Stimulated activated CD4-positive, alpha-beta T cell treated with anti-CD3 and anti-CD28 coated beads, Interleukin-12 subunit alpha, Interleukin-12 subunit beta, amount 100 ng/mL, for 24 hours (primary cell): ENCODE measurements at places on chromosomes 4 and X.
A peak's percentile ranks its signal among the peaks of the same experiment; 100 is the strongest.

DNA sequence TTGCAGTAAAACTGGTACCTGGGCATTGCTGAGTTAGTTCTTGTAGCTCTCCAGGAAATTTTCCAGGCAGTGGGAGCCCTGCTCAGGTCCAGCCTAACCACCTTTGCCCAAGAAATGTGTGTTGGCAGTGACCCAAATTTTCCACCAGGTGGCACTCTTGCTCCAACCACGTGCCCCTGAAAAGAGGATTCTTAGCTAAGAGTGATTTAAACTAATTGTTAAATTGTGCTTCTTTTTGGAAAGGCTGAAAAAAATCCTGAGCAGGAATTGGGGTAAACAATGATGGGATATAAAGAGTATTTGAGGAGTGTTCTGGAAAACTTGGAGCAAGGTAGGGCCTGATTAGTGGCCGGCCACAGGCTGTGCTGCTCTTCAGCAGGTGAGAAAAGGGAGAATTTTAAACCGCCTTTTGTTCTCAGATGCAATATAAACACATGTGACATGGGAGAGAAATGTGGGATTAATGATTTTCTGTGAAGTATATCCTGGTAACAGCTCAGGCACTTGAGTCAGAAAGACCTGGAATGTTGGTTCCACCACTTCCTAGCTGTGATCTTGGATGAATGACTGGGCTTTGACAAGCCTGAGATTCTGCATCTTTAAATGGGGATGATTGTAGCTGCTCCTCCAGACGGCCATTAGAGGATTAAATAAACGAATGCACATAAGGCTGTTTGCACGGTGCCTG lies 219.6 kb downstream of the PTTG2 start:
- peak; percentile 67 for DNase-seq

GRCh38 chrX:48806081-48806480 lies 4.2 kb downstream of the HDAC6 start:
- DNase-seq = no peak

DNA sequence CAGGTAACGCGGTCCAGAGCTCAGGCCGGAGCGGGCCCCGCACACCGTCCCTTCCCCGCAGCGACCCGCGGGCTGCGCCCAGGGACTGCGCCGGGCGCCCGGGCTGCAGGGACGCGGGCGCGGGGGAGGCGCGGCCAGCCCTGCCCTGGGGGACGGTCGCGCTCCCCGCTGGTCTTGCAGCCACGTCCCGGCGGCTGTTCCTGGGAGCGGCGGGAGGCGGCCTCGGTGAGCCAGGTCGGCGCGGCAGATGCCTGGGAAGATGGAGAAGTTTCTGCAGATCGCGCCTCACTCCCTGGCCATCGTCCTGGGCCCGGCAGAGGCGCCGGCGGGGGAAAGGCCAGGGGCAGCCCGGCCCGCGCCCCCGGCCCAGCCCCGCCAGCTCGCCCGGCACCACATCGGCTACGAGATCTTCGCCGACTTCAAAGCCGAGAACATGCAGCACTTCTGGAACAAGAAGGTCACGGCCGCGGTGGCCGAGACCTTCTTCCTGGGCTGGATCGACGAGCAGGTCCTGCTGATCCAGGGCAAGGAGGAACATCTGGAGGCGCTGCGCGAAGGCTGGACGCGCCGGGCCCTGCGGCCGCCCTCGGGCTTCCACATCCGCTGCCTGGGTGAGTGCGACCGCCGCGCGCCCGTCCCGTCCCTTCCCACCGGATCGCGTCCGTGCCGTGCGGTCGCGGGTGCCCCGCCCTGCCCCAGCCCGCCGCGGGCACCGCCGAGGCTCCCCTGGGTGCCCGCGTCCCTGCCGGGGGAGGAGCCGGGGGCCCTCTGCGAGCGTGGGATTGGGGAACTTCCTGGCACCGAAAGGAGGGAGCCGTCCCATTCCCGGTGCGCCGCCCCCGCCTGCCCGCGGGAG lies 107.4 kb upstream of the STOX2 start:
- DNase-seq = no peak

DNA sequence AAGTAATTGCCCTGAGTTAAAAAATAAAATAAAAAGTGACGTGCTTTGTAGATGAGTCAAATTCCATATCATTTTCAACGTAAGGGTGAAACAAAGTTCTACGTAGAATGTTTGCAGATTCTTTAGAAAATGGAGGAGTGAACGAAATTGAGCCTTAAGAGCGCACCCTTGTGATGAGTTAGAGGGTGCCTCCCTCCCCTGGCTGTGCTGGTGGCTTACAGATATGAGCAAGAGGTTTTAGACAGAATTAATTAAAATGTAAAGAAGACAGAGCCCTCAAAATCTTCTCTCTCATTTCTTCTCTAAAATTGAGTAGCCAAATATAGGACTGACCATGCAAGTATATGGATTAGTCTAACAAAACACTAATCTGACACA lies 30.2 kb upstream of the LGI2 start:
- DNase-seq = no peak

DNA sequence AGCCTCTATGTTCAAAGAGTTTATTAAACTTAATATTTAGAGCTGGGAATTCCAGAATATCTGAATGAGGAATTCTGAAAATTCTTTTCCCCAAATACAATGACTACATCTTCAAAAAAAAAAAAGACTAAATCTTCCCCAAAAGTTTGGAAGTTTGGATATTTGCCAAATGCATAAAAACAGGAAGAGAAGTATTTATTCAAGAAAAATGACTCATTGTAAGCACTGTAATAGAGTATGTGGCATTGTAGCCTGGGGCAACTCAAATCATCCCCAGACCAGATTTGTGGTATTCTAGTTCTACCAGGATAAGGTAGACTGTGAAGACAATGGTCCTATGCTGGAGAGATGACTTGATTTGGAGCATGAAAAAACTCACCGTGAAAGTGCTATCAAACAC lies 78.5 kb upstream of the PDHA2 start:
- no peak for DNase-seq

DNA sequence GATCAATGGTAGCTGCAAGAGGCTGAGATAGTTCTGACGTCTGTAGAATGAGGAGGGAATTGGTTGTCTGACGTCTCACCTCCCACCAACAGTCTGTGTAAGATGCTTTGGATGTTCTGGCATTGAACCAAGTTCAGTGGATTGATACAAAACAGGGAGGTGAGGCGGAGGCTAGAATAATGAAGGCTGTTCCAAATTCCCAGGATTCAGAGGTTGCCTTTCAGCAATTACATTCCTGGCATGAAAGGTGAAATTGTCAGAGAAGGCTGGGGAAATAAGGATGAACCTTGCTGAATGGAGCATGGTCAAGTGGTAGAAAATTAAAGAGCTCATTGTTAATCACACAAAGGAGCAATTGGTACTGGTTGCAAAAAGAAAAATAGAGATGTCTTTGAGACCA lies 241.6 kb downstream of the FBXW7 start:
- DNase-seq = no peak

- DNase-seq = no peak
Observed at GRCh38 chrX:41561045-41561444, 113.9 kb downstream of the NYX start.
